ENCODE measurements at places on chromosomes 3 and 15. TPM values are rescaled to one million over a fixed set of nuclear protein-coding genes. Genes with fewer than 3 reads are reported as not detected.

DNA sequence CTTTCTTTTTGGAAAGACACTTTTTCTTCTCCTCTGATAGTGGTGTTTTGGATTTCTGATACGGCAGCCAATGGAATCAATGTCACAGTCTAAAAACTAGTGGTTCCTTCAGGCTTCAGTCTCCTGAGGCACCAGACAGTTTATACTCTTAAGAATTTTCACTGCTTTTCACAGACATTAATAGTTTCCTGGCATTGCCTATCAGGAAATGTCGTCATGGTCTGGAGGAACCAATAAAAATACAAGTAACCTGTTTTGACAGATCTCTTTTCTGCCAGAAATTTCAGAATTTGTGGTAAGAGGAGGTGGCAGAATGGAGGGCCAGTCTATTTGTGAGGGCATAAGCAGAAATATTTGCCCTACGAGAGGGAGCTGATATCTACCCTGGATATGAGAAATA is 44.8 kb downstream of the FILIP1L start:
- DNase-seq, result no peak

IL17RD gene
- polyA plus RNA-seq, result 12.4 TPM

DNA sequence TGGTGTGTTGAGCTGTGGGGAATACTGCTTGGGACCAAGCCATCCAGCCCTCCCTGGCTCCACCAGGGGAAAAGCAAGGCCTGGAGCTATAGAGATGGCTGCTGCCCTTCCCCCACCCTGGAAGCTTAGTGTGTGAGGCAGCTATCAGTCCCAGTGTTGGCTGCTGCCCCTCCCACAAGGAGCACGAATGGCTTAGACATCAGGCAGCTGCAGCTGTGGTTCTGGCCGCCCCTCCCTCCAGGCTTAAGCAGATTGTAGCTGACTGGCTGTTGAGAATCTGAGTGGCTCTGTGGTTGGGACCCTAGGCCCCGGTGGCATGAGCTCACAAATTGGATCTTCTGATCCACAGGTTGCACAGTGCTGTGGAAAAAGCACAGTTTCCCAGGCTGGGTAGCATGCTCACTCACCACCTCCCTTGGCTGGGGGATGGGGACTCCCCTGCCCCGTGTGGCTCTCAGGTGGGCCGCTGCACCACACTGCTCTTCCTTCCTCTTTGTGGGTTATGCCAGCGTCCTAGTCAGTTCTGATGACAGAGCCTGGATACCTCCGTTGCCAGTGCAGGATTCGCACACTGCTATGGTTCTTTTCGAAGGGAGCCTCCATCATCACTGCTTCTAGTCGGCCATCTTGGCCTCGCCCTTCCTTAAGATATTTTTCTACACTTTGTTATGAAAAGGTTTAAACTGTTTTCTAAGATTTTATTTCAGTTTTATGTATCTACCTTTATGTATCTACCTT is 21.2 kb upstream of the SUCNR1 start:
- peak; percentile 48 for DNase-seq

DNA sequence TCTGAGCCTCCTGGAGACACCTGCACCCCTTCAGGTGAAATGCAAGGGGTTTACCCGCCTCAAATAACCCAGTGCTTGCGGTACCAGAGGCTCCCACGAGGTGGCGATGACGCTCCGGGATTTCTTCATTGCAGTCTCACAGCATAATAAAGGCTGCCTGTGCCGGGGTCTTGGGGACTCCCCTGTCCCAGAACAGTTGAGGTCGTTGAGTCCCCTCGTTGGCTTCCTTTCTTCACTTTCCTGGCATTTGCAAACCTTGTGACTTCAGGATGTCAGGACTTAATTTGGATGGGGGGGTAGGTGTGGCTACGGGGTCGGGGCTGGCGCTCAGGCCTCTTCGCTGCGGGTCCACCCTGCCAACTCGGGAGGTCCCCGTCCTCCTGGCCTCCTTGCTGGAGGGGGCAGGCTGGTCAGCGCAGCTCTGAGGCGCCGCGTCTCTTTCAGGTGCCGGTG is 1.3 kb downstream of the GNAT1 start:
- peak; percentile 87 for DNase-seq

DNA sequence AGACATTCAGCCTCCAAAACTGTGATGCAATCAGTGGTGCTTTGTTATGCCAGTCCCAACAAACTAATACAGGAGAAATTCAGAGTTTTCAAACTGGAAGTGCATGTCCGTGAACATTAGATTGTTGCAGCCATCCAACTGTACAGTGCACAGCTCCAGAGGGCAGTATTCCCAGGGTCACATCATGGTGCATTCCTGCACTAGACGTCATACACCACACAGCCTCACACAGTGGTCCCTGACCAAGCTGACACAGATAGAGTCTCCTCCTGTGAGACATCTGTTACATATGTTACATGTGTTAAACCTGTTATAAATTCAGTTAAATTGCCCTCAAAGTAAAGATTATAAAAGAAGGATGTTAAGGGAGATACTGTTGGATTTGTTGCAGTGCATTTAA is 209.0 kb downstream of the LRRN1 start:
- no peak for DNase-seq

DNA sequence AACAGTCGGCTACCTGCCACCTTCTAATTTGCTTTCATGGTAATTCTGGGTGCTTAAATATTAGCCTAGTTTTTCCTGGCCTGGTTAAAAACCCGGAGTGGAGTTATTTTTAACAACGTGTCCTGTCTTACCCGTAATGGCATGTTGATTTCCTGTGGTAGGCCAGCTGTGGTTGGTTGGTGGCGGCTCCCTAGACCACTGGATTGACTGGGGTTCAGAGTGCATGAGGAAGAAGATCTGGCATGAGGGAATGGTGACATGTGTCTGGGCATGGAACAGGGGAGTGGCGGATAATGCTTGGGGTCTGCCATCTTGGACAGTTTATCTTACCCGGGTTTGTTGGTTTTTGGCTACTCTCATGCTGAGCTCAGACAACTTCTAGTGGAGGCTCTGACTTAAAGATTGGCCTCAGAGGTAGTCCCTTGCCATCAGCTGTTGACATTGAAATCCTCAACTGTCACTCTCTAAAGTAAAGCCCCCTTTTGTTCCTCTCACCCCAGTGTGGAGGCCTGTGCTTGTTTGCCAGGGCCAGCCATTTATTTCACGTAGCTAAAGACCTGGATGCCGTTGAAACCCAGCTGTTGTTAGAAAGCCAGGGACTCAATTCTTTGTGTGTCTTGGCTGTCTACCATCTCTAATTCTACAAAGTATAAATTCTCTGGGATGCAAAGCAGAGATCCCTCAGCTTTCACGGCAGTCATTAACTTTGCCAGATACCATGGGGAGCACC is 81.6 kb downstream of the DNASE1L3 start:
- no peak for DNase-seq

STXBP5L gene
- 0.20 TPM for polyA plus RNA-seq

ARHGAP31 gene
- polyA plus RNA-seq, result 38.2 TPM

GRCh38 chr15:39029741-39030140 is 465.1 kb upstream of the RASGRP1 start:
- no peak for DNase-seq

IMPG2 gene
- 0.53 TPM for polyA plus RNA-seq

DNA sequence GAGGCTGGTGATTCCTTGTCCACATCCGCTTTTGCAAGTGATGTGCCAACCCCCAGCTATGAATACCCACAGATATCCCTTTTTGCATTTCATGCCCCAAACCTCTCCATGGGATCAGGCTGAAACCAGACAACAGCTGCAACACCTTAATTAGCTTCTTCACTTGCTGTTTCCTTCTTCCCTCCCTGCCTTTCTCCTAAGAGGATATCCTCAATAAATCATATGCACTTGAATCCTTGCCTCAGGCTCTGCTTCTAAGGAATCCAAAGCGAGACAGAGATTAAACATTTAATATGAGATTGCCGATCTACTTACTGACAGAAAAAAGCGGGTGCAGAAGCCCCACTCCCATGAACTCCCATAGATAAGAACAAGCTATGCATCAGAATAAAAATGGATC is 138.1 kb downstream of the CNTN6 start:
- DNase-seq, result no peak

DNAJB11 gene
- 58.9 TPM for polyA plus RNA-seq

ILDR1 gene
- 4.7 TPM for polyA plus RNA-seq

GRCh38 chr15:89206908-89207331 is 14.5 kb downstream of the RLBP1 start:
- DNase-seq, result peak; percentile 70

DNA sequence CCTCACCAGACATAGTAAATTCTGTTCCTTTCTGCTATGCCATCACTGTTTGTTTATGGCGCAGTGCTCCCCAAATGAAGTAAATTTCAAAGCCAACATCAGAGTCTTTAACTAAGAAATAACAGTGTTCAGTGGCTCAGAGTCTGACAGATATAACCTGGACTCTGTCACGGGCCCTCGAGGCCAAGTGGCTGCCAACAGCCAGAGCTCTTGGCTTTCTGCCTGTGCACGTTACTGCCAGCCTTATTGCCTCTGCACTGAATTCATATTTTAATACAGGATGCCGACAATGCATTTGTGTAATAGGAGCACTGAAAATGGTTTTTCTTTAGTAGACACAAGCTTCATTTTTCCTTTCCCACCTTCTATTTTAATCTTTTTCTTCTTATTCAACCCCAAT is 219.9 kb downstream of the NLGN1 start:
- DNase-seq, result peak; percentile 64

DNA sequence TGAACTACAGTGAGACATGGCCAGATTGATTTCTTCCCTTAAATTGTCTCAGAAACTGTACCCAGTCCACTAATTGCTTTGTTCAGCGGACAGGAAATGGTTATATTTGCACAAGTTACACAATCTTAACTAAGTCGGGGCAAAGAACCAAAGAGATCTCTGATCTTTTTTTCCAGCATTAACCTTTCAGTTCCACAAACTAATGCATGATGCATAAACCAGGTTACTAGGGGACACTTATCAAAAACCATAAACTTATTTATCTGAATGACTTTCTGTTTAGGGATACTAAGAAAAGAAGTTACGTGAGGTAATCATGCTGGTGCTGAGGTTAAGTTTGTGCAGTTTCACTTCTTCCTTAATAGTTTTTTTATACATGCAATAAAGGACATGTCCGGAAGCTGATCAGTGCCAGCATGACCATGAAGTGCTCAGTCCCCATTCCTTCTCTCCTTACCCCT is 22.4 kb downstream of the FNDC3B start:
- DNase-seq, result no peak

DNA sequence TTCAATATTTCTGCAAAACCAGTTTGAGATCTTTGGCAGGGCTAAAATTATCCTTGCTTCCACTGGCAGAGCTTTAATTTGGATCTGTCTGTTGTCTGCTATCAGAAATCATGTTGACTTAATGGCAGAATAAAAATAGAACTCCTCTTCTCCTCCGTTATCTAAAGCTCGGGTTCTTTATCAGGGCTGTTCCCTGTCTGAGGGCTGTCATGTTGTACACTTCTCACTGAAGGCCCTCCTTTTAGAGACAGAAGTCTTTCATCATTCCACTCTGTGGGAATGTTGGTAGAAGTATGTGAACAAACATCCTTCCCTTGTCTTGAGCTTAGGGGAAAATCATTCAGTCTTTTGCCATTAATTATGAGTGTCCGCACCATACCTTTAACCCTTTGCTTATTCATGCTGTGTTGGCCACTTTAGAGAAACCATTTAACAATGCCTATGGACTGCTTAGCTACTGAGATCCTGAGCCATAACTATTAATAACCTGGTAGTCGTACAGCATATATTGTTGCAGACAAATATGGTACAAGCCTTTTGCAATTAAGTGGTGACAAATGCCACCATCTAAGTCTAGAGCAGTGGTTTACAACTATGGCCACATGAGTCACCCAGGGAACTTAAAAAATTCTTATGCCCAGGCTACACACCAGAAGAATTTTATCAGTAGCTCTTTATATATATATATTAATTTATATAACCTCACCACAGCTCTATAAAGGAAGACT is 226.0 kb upstream of the TPM1 start:
- no peak for DNase-seq

- DNase-seq, result no peak
Measured at GRCh38 chr3:193710286-193711165, 117.5 kb downstream of the OPA1 start.

GRCh38 chr15:40915116-40915661 is 14.0 kb upstream of the DLL4 start:
- DNase-seq, result no peak

DNA sequence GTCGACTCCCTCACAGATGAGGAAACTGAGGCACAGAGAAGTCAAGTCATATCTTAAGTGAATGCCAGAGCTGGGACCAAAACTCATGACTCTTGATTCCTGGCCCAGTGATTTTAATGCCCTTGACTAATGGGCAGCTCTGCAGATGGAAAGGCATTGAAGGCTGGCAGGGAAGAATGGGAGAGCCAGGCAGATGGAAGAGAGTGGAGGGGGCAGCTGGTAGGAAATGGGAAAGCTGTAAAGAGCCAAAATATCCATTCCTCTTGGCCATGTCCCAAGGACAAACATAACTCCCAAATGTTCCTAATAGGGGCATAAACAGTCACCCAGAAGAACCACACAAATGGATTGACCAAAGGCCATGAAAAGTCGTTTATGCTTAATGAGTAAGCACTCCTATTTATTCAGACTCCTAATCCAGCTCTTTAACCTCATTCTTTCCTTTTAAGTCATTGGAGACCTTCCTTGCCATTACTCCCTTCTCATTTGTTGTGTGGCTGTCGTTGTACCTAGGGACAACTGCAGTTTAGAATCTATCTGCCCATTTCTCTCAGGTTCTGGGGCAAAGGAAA is 330.5 kb upstream of the ROPN1 start:
- DNase-seq, result no peak

ISLR2 gene
- 5.4 TPM for polyA plus RNA-seq

GRCh38 chr3:186361762-186362536 is at the start of gene DGKG:
TSS of gene DGKG (minus strand) at chr3:186362234. CDS start at chr3:186320459, 41,775 bp downstream.
- DNase-seq, result no peak

GABRA5 gene
- polyA plus RNA-seq, result 0.09 TPM

GRCh38 chr3:191328383-191328961 is 722 bp upstream of the CCDC50 start:
- DNase-seq, result no peak

- no peak for DNase-seq
Measured at GRCh38 chr3:51502562-51502910, 2.7 kb upstream of the DCAF1 start.

DNA sequence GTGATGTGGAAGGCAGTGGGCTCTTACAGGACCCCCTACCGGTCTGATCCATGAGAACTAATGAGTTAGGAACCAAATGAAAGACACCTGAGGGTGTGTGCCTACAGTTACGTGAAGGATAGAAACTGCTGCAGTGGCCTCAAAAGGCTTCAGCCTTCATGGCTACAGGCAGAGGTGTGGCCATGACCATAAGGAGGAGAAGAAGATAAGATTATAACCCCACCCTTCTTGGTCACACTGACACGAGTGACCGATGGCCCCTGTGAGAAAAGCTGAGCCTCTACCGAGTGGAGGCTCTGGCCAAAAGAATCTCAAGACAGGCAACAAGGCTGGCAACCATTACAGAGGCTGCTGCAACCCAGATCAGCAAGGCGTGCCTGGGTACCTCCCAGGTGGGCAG is 6.3 kb downstream of the RFT1 start:
- DNase-seq, result no peak

Data from left lung (tissue), 14 donors.